ENCODE measurements at places on chromosomes 11 and 22.

DNA sequence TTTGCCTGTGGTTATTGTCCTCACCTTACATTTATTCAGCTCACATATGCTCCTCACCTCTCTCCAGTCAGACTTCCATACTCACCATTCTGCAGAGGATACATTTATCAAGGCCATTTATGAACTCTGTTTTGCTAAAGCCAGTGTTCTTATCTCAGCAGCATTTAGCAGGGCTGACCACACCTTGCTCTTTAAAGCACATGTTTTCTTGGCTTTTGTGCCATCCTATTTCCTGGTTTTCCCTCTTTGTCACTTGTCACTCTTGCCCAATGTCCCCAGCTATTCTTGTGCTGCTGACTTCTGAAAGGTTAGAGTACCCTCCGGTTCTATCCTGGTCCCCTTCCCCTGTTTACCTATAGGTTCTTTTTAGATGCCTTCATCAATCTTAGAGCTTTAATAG lies 446.6 kb downstream of the NELL1 start:
- no peak for DNase-seq

DNA sequence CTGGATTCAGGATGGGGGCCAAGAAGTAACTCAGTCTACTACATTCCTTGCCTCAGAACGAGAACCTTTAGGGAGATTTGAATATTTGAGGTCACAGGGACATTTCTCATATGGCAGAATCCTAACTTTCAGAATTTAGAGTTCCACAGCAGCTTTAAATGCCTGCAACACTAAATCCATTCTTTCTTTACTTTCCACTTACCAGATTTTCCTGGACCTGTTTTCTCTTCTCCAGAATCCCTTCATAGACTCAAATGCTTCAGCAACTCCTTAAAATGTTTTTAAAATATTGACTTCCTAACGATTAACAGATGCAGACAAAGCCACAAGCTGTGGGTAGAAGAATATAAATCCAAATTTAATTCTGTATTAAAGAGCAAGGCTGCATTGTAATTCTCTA lies 63.1 kb downstream of the PRSS23 start:
- no peak for DNase-seq

GRCh38 chr22:17884893-17885292 lies 110.6 kb upstream of the BID start:
- DNase-seq, result no peak

- peak; percentile 15 for DNase-seq
Measured at GRCh38 chr11:57885298-57886050, 123.9 kb downstream of the CTNND1 start.

- DNase-seq, result no peak
Measured at GRCh38 chr11:3195251-3196160, 23.1 kb downstream of the MRGPRG start.

DNA sequence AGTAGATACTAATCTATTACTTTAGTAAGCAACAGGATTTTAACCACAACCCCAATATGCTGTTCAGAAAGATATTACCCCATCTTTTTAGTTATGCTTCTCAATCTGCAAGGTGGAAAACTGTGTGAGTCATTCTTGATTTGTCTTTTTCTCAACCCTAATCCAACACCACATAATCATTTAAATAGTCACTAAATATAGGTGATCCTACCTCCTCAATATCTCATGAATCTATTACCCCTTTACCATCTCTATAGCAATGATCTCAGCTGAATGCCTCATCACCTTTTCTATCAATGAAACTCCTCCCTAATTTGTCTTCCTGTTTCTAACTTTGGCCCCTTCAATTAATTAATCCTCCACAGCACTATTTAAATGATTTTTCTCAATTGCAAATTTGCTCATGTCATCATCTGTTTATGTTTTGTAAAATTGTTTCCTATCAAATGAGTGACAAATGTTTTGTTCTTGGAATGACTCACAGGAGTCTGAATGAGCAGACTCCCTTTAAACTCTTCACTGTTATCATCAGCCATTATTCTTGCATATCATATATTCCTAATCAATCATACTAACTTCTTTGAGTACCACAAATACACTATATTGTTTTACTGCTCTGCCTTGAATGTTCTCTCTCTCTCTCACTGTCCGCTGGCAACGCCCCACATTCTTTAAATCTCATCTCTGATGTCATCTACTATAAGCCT lies 26.1 kb downstream of the SNX19 start:
- DNase-seq, result no peak

- no peak for DNase-seq
Measured at GRCh38 chr11:3879967-3880542, 24.6 kb downstream of the STIM1 start.

DNA sequence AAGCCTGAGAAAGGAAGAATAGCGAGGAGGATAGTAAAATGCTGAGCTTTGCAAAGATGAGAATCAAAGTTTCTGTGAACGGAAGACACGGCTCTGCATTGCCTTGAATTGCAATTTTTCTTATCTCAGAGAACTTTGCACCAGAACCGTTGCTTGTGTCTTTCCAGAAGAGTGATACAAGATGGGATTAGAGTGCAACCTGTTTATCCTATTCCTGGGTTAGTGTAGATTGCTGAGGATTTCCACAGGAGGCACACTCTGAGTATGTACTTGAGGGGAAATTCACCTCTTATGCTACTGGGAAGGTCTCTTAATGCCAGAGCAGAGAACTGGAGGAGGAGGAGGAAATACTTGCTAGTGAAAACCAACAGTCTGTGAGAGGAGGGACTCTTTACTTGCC lies 377.5 kb downstream of the OPCML start:
- DNase-seq, result no peak

GRCh38 chr11:87849216-87849615 lies 326.0 kb downstream of the RAB38 start:
- no peak for DNase-seq

GRCh38 chr11:67415501-67416304 lies at the start of gene CARNS1:
Gene CARNS1 (plus strand): TSS chr11:67415678. CDS start chr11:67416200, 522 bp downstream.
- DNase-seq, result no peak

DNA sequence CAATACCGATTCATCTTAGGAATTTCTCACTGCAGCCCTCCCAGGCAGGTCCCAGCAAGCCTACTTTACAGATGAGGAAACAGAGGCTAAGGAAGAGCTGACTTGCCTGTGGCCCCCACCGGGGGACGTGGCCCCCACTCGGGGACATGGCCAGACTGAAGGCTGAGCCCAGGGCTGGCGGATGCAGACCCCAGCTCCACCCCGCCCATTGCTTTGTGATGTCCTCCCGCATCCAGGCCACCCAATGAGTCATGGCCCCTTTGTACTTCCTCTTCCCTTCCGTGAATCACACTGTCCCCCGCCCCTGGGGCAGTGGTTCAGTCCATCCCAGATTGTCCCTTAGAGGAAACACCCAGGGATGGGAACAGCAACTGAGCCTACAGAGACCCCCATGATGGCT lies 116.0 kb upstream of the ANO1 start:
- peak; percentile 78 for DNase-seq

- DNase-seq, result no peak
Measured at GRCh38 chr11:6387811-6388599, 2.3 kb upstream of the SMPD1 start.

DNA sequence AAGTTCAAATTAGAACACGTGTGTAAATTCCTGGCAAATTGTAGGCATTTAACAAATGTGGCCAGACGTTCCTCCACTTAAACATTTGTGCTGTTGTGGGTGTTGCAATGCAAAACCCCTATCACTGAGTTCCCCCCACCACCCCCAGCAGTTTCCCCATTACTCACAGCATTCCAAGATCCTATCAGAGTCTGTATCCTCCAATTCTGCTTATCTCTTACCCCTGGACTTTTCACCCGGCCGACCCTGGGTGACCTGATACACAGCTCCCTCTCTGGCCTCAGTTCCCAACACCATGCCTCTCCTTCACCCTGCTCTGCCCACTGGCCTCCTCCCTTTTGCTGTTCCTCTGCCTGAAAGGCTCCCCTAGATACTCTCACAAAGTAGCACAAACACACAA lies 31.4 kb upstream of the AQP11 start:
- DNase-seq, result no peak

GRCh38 chr22:37435970-37436603 lies 8.8 kb upstream of the ELFN2 start:
- no peak for DNase-seq

- DNase-seq, result no peak
Measured at GRCh38 chr22:22400099-22400498, 108.4 kb downstream of the ZNF280B start.

DNA sequence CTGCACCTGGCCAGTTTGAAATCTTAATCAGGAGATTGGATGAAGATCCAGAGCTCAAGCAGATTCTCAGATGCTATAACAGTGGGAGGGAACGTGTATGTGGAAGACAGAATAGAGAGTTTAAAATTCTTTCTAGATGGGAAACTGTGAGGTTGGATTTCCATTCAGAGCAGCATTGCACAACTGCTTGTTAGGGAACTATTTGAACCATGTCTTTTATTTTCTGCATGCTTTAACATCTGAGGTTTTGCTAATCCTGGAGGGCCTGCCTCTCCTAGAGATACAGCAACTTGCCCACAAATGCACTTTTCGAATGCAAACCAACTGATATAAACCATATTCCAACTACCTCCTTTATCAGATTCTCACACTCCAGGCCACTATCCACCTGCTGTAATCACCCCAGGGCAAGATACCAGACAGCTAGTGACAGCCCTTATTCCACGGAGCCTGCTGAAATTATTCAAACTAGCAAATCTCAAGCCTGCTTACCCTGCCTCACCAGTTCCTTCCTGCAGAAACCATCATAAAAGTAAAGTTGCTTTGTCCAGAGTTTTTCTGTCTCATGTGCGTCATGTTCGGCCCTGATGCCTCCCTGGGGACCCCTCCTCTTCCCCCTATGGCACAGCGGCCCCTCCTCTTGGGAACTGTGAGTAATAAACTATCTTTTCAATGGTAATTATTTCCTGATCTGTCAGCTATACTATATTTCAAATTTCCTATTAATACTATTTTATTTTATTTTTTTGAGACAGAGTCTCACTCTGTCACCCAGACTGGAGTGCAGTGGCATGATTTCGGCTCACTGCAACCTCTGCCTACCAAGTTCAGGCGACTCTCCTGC lies 18.4 kb upstream of the SEC14L4 start:
- no peak for DNase-seq

DNA sequence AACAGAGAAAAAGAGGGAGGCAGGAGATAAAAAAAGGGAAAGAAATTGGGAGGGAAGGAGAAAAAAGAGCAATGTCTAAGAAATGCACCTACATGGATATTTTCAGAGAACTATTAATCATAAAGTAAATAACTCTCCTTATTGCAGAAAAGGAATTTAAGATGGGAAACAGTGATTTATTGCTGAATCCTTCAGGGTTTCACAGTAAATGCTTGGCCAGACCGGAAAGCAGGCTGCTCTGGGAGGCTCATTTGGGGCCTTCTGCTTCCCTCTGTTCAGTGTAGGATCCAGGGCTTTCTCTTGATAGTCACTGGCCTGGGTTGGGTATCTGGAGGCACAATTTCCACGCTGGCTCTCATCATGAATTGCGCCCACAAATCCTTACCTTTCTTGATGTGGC lies 324.3 kb upstream of the SORL1-AS1 start:
- peak; percentile 67 for DNase-seq

- DNase-seq, result no peak
Measured at GRCh38 chr22:45006964-45007390, 2.8 kb downstream of the PHF21B start.

- DNase-seq, result peak; percentile 38
Measured at GRCh38 chr22:19178065-19178656, 375 bp downstream of the SLC25A1 start.

DNA sequence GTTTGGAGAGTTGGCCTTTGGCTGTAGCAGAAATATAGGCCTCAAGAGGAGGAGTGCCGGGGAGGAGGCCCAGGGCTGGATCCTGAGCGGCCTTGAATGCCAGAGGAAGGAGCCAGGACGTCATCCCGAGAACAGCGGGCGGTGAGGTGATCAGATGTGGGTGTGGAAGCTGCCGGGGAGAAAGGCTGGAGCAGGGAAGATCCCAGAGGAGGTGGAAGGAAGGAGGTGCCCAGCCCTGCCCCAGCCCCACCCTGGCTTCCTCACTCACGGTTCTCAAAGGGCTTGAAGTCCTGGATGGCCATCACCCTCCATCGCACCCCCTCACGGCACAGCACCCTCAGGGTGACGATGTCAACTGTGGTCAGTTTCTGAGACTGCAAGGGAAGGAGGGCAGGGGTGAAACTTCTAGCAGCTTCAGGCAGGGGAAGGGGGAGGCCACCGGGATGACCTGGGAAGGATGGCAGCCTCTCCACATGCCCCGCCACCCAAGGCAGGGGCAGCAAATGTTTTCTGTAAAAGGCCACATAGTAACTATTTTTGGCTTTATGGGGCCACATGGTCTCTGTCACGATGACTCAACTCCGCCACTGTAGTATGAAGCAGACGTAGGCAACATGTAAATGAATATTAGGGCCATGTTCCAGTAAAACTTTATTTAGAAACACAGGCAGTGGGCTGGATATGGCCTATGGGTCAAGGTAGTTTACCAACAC lies 10.7 kb downstream of the IL2RB start:
- DNase-seq, result no peak

DNA sequence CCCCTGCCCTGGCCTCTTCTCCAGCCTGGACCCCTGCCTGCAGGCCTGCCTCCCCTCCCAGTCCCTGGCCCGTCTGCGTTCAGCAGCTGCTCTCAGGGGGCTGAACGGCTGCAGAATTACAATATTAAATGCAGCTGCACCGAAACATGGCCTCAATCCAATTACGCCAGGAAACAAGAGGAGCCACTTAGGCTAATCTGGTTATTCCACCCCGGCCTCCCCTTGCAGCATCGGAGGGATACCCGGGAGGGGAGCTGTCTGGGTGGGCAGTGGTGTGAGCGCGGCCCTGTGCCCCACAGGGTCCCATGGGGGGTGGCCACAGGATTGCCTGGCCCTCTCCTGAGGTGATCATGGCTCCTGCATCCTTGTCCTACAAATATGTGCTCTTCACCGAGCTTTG lies 42.6 kb downstream of the FLRT1 start:
- no peak for DNase-seq

DNA sequence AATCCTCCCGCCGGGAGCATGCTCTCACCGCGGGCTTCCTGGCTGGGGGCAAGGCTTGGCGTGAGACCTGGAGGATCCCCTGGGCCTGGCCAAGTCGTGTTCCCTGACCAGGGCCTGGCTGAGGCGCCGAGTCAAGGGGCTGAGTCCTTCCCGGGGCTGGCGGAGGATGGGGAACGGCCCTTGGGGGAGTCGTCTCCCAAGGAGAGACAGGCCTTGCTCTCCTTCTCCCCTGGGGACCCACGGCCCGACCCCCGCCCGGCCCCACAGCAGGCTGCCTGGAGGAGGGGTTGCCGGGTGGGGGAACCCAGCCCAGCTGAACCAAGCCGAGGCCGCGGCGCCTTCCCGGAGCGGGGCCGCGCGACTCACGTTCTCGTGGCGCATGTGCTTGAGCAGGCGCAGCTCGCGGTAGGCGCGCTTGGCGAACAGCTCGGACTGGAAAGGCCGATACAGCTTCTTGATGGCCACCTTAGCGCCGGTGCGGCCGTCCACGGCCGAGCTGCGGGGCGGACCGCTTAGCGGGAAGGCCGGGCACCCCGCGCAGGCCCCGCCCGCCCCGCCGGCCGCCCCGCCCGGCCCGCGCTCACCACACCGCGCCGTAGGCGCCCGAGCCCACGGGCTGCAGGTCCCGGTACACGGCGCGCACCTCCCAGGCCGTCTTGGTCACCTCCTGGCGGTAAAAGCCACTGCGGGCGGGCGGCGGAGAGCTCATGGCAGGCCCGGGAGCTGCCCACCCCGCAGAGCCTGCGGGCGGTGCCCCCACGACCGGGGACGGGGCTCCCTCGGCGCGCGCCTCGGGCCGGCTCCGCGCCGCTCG lies 475 bp downstream of the MAPK12 start:
- DNase-seq, result peak; percentile 73

GRCh38 chr11:64619811-64620380 lies 28.9 kb downstream of the SLC22A12 start:
- DNase-seq, result peak; percentile 60

GRCh38 chr11:9815486-9816136 lies 151.7 kb downstream of the SWAP70 start:
- peak; percentile 74 for DNase-seq

GRCh38 chr11:36631774-36632173 lies 33.7 kb upstream of the RAG2 start:
- no peak for DNase-seq

Measured in fibroblast of skin of back (primary cell).